AG08396 (cell line): ENCODE measurements at places on chromosomes 2 and 18.

DNA sequence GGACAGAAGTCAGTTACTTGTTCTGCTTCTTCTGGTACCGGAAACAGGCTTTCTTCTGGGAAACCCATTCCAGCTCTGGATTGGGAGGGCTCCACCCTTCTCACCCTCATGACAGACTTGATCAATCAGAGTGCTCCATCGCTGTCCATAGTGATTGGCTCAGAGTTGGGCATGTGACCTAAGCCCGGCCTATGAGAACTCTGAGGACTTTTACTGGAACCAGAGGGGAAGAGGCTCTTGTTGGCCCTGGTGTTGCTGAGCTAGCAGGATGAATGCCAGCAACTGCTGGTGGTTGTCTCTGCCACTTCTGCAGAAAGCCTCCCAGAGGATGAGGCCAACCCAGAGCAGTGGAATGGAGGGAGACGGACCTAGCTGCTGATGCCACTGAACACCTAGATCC, 33.3 kb downstream of the TMEM37 start:
- no peak for DNase-seq

DNA sequence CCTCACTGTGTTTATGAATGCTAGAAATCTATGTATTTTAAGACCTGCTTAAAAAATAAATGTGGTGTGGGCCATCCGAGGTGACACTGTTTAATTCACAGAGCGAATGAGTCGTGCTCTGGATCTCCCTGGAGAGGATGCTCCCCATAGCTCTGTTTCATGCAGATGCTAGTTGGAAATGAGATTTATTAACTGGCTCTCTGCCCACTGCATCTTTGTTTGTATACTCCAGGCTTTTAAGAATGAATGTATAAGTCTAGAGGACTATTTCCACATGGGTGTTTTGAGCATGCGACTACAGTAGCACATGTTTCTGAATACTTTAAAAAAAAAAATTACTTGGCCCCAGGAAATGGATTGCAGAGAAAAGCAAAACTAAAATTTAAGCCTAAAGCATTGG, 3.9 kb downstream of the MAPRE2 start:
- no peak for DNase-seq

GRCh38 chr2:137747509-137747908, 216.8 kb upstream of the HNMT start:
- DNase-seq, result no peak

GRCh38 chr2:49067971-49068370, 86.3 kb downstream of the FSHR start:
- DNase-seq, result no peak

DNA sequence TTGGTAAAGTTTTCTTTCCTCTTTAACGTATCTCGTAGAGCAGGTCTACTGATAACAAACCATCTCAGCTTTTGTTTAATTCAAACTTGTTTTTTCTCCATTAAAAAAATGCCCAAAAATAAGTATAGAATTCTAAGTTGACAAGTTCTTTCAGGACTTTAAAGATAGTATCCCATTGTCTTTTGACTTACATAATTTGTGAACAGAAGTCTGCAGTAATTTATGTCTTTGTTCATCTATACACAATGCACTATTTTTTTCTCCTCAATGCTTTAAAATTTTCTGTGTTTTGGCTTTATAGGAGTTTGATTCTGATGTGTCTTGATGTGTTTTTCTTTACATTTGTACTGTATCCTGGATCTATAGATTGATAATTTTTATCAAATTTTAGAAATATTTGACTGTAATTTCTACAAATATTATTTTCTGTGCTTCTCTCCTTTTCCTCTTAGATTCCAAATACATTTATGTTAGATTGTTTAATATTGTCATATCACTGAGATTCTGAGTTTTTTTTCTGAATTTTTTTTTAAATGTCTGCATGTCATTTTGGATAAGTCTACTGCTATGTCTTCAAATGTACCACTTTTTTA, 143.3 kb downstream of the FTCDNL1 start:
- no peak for DNase-seq

- DNase-seq, result no peak
Observed at GRCh38 chr2:85325466-85325811, 2.4 kb downstream of the TGOLN2 start.

DNA sequence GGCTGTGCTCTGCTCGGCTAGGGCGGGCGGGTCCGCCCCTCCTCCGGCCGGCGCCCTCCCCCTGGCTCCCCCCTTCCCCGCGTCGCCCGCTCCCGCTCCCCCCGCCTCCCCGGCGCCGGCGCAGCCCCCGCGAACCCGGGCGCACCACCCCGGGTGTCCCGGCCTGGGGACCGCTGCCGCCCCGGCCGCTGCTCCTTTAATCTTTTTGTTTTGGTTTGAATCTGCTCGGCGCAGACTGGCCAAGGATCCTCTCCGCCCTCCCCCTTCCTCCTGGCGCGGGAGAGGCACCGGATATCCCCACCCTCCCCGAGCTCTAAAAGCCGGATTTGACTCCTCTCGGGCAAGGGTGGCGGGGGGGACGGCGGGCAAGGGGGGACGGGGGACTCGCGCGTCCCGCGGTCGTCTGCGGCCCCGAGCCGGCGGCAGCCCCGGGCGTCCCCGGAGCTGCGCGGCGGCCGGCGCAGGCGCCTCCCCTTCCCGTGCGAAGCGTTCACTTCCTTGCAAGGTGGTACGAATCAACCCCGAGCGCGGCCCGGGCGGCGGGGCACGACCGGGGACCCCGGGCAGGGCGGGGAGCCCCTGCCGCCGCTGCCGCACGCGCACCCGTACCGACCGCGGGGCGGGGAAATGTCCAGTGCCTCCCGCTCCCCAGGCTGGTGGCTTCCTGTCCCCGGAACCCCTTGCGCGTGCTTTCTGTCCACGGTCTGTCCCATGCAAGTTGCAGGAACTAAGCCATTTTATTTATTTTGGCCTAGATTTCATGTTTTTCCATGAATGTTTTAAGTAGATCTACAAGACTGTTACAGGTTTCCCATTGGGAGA, at the start of gene PTGR3:
TSS of gene PTGR3 (minus strand) at position 11 of the 822 bp plus-strand sequence. CDS start 81 bp downstream, outside the sequence.
- peak; percentile 86 for DNase-seq

GRCh38 chr2:45778720-45779171, 127.3 kb downstream of the PRKCE start:
- DNase-seq, result peak; percentile 69

DNA sequence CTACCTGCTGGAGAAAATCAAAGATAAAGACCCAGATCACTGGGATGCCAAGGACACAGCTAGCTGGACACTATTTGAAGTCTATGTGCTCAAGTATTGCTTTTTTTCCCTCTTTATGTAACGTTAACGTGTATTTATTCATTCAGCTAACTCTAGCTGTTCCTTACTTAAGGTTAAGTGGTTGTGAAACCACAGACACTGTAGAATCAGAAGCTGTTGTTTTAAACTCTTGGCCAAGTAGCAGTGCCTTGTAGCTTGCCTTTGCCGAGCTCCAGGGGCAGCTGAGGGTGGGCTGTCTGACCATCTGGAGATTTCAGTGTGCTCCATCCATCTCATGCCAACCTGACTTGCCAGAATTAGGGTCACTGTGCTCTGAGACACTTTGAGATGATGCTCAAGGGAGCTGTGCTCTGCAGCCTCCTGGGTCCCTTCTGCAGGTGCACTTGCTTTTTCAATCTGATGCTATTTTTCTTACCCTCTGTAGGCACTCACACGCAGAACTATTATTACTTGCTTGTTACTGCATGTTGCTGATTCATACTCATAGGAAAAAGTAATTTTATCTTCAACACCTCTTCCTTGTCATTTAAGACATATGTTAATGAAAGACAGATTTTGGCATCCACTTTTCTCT, 116.2 kb downstream of the METTL8 start:
- DNase-seq, result no peak

- no peak for DNase-seq
Observed at GRCh38 chr2:241573741-241574140, 15.2 kb downstream of the BOK start.

DNA sequence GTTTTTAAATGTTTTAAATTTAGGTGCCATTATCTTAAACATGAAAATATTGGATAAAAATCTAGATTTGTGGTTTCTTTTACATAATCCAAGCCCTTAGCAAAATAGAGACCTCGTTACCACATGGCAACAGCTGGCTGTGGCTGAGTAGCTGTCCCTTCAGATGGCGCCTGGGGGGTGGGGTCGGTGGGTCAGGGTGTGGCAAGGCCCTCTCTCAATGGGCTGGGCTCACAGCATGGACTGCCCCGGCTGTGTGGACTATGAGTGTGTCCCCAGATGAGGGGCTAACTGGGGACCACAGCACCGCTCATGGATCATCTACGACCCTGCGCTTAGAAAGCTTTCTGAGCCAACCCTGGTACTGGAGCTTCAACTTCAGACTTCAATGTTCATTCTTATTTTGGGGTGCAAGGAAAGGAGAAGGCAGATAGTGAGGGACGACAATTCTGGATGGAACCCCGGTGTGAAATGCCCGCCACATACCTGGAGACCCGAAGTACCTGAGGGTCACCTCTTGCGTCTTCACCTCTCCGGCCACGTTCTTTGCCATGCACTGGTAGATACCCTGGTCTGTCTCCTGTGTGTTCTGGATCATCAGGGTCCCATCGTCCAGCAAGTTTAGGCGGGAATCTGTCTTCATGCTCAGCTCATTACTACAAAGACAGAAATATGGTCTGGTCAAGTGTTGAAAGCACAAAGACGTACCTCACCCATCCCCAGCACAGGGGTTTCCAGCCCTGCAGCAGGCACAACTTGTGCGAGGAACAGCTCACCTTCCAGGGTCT, 71.0 kb downstream of the PXDN start:
- DNase-seq, result no peak

DNA sequence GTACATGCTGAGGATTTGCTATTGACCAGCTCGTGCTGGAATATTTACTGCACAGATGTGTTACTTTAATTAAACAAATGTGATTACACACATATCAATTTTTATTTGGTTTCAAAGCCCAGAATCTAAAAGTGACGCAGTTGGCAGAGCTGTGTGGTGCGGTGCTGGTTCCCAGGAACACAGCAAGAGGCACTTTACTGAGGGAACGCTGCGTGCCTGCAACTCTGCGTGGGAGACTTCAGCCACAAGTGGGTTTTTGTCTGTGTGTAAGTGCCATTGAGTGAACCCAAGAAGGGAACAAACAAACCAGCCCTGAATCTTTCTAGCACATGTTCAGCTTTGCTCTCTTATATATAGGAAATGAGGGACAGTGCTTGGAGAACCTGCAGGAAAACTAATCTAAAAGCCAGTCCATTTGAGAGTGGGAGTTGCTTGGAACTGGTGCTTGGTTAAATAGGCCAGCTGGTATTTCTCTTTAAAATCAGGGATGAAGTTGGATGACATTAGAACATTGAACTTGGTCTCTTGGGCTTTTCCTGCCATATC, 196.6 kb upstream of the CELF4 start:
- no peak for DNase-seq

DNA sequence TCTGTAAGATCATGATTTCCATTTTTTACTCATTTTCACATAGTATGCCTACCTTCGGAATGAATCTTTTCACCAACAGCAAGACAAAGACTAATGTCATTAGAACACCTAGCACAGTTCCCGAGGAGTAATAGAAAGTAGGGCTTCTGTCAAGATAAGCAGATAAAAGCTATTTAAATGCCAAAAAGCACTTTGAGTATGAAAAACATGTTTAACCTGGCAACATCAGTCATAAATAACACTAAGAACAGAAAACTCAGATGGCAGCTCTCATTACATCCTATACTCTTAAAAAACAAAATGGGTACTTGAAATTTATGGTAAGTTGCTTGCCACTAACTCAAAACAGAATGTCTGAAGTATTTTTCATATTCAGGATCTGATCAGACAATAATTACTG, 17.1 kb downstream of the NEMP2 start:
- DNase-seq, result no peak

DNA sequence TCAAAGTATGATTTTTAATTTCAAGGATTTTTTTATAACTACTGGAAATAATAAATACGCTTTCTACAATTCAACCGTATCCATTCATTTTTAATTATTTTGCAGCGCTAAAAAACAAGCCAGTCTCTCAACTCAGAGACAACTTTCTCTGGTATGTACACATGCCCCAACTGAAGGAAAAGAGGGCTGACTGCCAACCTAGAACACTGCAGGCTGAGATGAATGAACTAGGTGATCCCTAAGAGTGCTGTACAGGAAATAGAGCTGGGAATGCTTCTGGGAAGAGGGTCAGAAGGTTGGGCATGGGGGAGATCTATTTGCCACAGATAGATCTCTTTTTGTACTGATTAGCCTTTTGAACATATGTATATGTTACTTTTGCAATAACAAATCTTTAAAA, 460.1 kb downstream of the NR4A2 start:
- no peak for DNase-seq

- no peak for DNase-seq
Observed at GRCh38 chr2:37599688-37600525, 71.5 kb downstream of the CDC42EP3 start.

- DNase-seq, result no peak
Observed at GRCh38 chr2:68000170-68000825, 62.5 kb downstream of the C1D start.

DNA sequence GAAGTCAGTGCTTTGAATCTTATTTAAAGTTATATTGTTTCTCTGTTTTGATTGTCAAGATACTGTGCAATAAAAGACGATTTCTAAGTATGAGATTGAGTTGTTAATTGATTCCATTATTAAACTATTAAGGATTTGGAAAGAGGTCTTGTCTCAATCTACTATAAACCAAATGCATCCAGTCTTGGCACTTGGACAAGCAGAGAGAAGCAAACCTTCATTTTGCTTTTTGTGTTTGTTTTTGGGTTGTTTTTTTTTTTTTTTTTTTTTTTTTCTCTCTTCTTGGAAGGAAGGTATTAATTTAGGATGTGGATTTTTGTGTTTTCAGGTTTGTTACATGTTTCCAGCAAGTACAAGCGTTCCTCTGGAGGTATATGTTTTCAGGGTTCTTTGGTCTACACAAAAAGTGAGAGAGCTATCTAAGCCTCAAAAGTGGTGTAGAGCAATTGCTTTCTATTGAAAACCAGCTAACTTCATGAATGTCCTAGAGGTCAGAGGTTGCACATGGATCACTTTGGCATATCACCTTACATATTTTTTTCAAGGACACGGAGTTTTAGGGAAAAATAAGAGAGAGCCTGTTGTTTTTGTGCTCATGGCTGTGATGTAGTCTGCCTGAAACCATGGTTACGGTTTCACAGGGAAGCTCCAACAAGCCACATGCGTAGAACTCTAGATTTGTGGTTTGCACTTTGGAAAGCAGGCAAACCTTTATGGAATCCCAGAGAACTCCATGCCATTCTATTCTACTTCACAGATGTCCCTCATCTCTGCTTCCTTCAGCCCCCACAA, 1.8 kb downstream of the PRKCE start:
- DNase-seq, result no peak

DNA sequence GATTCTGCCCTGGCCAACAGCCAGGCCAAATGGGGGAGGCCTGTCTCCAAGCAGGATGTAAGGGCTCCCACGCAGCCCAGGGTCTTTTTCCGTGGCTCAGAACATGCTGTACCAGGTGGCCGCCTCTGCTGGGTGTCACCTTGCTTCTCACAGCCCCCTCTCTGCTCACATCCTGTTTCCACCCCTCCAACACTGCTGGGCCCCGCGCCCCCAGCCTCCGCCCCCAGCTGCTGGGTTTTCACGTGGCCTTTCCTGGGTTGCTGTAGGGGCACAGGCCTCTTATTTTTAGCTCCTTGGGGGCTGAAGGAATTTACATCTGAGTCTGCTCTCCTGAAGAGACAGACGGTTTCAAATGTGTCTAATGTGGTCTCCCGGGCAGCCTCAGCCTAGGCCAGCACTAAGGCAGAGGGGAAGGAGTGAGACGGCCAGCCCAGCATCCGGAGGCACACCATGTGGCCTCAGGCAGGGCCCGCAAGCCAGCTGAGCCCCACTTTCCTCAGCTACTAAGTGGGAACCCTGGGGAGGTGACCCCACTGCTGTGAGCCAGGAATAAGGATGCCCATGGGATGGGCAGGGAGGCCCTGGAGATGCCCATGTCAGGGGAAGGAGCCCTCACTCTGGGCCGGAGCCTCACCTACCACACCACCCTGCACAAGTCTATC, 18.7 kb upstream of the DUSP2 start:
- DNase-seq, result no peak
